Mammary epithelial cell (primary cell): ENCODE measurements at places on chromosomes 16 and 17. TPM values are rescaled to one million over a fixed set of nuclear protein-coding genes. Genes with fewer than 3 reads are reported as not detected.

DNA sequence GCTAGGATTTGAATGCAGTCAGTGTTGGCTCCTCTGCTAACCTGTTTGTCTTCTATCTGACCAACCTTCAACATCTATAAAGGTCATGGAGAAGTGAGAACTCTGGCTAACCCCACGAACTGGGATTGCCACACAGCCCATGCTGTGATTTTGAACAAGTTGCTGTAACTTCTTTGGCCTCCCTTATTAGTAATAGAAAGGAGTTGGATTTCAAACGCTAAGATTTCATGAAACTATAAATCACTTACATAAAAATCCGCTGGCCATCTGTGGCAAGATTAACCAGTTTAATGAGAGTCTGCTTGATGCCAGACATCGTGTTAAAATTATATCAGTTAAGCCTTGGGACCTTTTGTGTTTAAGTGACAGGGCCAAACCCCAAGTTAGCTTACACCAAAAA, 53.4 kb downstream of the HSD17B2 start:
- no peak for DNase-seq

The BFAR gene
- 64.9 TPM for polyA plus RNA-seq

DNA sequence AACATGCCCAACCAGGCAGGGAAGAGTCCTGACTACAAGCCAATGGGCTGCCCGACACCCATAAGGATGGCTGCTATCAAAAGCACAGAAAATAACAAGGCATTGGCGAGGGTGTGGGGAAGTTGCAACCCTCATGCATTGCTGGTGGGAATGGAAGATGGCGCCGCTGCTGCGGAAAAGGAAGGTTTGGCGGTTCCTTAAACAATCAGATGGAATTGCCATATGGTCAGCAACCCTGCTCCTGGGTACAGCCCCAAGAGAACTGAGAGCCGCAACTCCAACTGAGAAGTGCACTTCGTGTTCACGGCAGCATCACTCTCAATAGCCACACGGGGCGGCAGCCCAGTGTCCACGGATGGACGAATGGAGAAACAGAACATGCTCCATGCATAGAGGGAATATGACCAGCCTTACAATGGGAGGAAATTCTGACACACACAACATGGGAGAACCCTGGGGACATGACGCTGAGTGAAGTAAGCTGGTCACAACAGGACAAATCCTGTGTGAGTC, 193.3 kb downstream of the RBFOX3 start:
- no peak for DNase-seq

The KRT14 gene
- 26,464 TPM for polyA plus RNA-seq

DNA sequence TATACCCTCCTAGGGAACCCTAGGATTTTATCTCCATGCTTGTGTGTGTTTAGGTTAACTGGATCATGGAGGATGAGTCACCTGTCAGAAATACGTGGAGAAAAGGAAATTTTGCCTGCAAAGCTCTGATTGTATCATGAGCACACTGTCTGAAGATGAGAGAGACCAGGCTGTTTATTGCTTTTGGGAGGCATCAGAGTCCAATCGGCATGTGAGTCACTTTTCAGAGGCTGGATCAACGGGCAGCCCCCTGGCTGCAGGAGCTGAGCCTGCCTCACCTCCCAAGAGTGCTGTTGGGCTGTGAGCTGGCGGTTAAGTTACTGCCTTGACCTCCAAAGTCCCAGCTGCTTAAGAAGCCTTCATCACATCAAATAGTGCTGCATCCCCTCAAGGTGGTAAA, 41.5 kb upstream of the MED9 start:
- DNase-seq, result no peak

The ARL5C gene
- not detected for polyA plus RNA-seq

The SPN gene
- not detected for polyA plus RNA-seq

The VMO1 gene
- 0.20 TPM for polyA plus RNA-seq

DNA sequence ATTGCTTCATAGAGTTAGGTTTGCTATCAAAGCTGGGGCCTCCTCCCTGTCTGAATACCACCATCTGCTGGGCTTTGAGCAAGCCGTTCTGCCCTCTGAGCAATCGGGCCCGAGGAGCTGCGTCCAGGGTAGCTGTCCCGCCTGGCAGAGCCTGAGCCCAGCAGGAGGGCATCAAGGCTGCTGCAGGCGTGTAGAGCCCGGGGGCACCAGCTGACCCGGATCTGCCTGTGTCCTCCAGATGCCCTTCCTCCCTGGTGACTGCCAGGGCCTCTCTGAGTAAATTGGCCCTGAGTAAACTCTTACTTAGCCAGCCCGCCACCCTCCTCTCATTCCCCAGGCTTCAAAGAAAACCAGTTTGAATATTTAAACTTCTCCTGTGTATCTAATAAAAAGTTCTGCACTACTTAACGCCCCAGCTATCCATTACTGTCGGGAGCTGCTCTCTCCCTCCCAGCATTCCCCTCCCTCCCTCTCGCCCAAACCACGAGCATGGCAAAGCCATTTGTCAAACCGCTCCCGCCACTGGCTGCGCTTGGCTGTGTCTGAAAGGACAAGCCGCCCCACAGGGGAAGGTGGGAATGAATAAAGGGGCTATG, 16.4 kb downstream of the CDK5RAP3 start:
- DNase-seq, result no peak

The LGALS9B gene
- not detected for polyA plus RNA-seq

The SLC5A10 gene
- not detected for polyA plus RNA-seq

The KRT39 gene
- polyA plus RNA-seq, result not detected

The SULT1A4 gene
- polyA plus RNA-seq, result 0.79 TPM

- no peak for DNase-seq
Observed at GRCh38 chr17:50861822-50862528, 4.2 kb downstream of the TOB1 start.

DNA sequence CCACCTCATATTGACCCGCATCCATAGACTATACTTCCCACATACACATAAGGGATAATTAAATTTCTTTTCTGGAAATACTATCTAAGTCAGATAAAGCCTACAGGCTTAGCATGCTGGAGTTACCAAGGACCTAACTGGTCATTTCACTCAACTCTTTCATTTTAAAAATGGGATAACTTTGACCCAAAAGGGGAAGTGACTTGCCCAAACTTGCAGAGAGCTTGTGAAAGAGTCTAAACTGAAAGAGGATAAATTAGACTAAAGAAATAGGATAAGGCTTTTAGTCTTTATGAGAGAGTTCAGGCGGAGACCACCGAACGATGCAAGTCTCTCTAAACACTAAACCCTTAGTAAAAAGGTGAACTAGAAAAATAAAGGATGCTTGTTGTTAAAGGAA, 3.9 kb upstream of the KRT33A start:
- DNase-seq, result no peak

GRCh38 chr17:75142236-75142971, 10.9 kb upstream of the NT5C start:
- DNase-seq, result no peak

GRCh38 chr17:16937431-16937830, 34.5 kb downstream of the TNFRSF13B start:
- DNase-seq, result no peak

The RNF222 gene
- 0.07 TPM for polyA plus RNA-seq

GRCh38 chr17:58219789-58220183, 731 bp upstream of the MKS1 start:
- DNase-seq, result peak; percentile 25

GRCh38 chr16:1125471-1125870, 27.4 kb upstream of the CACNA1H start:
- no peak for DNase-seq

DNA sequence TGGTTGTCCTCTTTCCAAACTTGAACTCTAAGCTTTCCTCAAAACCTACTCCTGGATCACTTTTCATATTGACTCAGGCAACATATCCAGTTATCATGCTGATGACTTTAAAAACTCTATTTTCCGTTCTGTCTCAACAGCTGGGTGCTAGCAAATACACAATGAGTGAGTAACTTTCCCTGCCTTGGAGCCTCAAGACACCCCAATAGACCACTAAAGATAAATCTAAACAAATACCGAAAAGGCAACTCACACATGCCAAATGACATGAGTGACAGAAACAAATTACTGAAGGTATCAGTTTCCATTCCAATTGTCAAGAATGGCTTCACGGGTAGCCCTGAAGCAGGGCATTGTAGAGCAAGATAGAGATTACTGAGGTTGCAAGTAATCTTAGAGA, 15.7 kb upstream of the TMEM101 start:
- DNase-seq, result no peak

The ATP2C2 gene
- not detected for polyA plus RNA-seq

- no peak for DNase-seq
Observed at GRCh38 chr17:46777943-46778915, 40.3 kb downstream of the WNT3 start.

- no peak for DNase-seq
Observed at GRCh38 chr17:49473900-49474751, 21.0 kb upstream of the NGFR start.

The PLXDC1 gene
- polyA plus RNA-seq, result 0.09 TPM

The SMIM5 gene
- 0.03 TPM for polyA plus RNA-seq

- no peak for DNase-seq
Observed at GRCh38 chr16:19505600-19506303, 16.1 kb downstream of the GDE1 start.

- DNase-seq, result no peak
Observed at GRCh38 chr17:37568350-37569053, 40.7 kb downstream of the SYNRG start.

The PRDM7 gene
- not detected for polyA plus RNA-seq

- no peak for DNase-seq
Observed at GRCh38 chr16:21268236-21268635, 9.9 kb downstream of the CRYM start.

DNA sequence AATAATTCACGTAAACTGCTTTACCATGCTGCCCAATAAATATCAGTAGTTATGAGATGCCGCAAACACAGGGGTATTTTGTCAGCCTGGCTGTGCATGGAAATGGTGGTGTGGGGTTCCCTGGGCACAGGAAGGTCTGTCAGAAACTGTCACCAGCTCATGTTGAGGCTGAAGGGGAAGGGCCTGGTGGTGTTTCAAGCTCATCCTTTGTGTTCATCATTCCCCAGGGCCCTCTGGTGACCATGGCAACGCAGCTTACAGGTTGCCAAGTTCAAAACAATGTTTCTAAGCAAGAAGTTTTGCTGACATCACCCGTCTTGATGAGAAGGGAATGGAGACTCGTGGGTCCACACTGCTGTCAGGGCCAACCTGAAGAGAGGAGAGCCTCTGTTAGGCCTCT, 348.9 kb upstream of the C16orf82 start:
- no peak for DNase-seq

- DNase-seq, result no peak
Observed at GRCh38 chr16:81973737-81974136, 37.5 kb downstream of the SDR42E1 start.

DNA sequence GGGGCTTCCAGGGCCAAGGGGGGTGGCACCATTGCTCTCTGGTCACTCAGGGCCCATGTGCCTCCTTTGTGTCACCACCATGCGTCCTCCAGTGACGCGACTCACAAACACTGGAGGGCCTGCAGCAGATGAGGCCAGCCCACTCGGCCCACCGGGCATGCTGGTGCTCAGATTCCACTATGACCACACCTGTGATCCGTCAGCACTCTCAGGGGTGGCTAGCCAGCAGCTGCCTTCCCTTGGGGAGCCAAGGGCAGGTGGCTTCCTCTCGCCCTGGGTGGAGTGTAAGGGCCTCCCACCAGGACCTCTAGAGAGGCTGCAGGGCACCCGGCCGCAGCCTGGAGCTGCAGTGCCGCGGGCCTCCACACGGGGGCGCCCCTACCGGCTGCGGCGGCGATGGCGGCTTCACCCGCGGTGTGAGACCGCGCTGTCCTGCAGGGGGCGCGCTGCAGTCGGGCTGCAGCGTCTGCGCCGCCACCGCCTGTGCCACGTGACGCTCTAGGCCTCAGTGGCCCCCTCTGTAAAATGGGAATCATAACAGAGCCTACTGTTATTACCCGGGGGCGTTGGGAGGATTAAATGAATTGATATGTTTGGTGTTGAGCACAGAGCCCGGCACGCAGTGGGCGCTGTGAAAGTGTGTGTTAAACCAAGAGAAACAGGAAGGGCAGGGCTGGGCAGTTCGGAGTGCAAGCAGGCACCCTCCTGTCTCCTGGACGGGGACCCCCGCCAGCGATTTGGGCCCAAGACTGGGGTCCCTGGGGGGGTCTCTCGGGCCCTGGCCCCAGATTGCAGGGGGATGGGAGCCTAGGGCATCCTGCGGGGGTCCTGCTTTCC, 192.4 kb upstream of the GSE1 start:
- peak; percentile 20 for DNase-seq

- DNase-seq, result no peak
Observed at GRCh38 chr17:76247304-76247703, 7.0 kb upstream of the RNF157 start.

The CACNA1G gene
- 0.03 TPM for polyA plus RNA-seq

DNA sequence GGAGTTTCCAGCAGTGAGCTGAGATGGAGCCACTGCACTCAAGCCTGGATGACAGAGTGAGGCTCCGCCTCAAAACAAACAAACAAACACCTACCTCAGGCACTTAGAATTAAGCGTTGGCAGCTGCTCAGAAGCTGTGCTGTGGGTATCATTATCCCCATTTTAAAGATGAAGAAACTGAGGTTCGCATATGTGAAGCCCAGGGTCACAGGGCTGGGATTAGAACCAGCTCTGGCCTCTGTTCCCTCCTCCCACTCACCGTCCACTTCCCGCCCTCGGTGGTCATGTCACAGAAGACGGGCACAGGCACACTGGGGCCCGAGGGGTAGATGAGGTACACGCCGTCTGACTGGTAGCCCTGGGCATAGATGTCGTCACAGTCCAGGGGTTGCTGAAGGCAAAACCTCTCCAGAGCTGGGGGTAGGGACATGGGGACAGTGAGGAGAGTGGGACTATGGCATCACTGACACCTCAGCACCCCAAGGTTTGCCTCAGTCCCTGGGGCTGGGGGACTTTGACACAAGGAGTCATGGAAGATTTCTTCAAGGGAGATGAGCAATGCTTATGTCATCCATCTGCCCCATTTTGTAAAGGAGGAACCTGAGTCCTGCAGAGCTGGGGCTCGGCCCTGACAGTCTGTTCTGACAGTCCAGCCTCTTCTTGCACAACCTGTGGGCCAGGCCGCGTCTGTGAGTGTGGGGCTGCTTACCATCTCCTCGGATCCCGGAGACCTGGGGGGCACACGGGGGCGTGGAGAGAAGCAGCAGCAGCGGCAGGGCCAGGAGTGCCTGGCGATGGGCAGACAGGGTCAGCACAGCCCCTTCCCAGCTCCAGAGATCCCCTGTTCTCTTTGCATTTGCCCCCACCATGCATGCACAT, 700 bp downstream of the MFAP4 start:
- peak; percentile 84 for DNase-seq

DNA sequence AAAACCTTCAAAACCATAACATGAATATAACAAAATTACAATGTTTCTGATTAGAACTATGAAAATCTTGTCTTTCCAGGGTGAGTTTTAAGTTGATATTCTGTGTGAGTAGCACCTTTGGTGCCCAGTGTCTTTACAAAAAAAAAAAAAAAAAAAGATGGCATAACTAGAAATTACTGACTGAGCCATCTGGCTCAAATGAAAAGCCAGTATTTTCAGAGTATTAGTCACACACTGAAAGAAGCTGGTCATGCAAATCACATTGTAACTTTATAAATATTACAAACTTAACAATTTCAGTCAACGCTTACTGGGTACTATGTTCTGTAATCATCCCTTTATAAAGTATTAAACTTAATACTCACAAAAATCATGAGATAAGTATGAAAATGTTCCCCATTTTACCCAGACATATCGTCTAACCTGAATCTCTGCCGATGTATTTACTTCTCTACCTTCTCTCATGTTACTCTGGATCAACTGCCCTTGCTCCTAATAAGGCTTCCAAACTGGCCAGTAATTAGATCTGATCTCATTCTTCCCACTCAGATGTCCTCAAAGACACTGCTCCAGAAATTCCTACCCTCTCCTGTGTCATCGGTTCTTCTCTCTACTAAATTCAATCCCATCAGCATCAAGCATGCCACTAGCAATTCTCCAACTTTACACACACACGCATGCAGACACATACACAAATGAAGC, 25.4 kb downstream of the UBE2G1 start:
- DNase-seq, result no peak

- peak; percentile 18 for DNase-seq
Observed at GRCh38 chr16:69827524-69827923, 65.4 kb downstream of the WWP2 start.
